Activated CD8-positive, alpha-beta T cell treated with anti-CD3 and anti-CD28 coated beads for 36 hours (primary cell): ENCODE measurements at places on chromosomes 6 and 20. TPM values are rescaled to one million over a fixed set of nuclear protein-coding genes. Genes with fewer than 3 reads are reported as not detected.

Gene DBNDD2
- 15.5 TPM for total RNA-seq

DNA sequence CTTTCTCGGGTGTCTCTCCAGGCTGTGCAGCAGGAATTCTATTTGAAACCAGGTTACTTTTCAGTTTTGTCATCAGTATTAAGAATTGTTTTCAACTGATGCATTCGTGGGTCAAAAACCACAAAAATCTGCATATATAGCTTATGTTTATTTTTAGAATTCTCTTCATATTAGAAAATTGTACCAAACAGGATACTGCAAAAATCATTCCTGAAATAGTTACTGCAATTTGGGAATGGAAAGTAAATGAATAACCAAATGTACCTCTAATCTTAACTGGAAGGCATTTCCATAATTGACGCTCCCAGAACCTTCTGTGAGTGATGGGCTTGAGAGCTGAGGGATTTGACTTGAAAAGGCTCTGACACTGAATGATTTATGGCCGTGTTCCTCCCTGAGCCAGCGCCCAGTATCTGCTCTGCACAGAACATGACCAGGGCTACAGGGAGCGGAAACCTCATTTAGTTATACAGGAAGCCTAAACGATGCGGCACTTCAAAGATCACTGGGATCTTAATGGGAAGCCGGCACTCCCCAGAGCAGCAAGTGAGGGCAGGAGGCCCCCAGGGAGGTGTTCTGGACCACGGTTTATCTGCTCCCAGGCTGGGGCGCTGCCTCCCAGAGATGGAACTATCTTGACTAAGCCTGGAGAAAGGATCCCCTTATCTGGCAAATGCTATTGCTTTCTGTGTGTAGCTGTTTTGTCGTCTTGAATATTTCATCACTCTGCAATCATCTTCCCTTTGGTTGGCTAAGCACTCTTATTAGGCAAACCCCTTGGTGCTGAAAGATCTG, 446.0 kb downstream of the QKI start:
- DNase-seq, result no peak

GRCh38 chr6:16736856-16737775, 24.1 kb downstream of the ATXN1 start:
- DNase-seq, result no peak

DNA sequence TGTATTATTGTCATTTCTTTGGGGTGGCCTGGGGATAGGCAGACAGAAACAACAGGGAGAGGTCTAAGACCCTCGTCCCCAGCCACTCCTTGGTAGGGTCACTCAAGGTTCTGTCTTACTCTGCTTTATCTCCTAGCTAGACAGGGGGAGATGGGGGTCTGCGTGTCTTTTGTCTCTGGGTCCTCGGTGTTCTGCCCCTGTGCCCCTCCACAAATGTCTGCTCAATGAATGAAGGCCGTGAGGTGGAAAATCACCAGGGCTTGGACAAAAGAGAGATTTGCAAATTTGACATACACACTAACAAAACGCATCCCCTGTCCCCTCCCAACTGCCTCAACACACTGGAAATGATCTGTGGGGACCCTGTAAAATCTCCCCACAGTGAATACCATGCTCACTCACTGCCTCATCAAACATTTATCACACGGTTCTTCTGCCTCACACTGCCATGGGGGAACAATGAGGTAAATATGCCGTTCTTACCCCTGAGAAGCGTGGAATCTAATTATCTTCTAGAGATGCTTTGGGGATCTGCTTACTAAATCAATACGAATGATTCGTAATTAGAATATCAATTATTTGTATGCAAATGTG, 13.2 kb upstream of the VAPB start:
- no peak for DNase-seq

Gene IER3
- total RNA-seq, result 375 TPM

DNA sequence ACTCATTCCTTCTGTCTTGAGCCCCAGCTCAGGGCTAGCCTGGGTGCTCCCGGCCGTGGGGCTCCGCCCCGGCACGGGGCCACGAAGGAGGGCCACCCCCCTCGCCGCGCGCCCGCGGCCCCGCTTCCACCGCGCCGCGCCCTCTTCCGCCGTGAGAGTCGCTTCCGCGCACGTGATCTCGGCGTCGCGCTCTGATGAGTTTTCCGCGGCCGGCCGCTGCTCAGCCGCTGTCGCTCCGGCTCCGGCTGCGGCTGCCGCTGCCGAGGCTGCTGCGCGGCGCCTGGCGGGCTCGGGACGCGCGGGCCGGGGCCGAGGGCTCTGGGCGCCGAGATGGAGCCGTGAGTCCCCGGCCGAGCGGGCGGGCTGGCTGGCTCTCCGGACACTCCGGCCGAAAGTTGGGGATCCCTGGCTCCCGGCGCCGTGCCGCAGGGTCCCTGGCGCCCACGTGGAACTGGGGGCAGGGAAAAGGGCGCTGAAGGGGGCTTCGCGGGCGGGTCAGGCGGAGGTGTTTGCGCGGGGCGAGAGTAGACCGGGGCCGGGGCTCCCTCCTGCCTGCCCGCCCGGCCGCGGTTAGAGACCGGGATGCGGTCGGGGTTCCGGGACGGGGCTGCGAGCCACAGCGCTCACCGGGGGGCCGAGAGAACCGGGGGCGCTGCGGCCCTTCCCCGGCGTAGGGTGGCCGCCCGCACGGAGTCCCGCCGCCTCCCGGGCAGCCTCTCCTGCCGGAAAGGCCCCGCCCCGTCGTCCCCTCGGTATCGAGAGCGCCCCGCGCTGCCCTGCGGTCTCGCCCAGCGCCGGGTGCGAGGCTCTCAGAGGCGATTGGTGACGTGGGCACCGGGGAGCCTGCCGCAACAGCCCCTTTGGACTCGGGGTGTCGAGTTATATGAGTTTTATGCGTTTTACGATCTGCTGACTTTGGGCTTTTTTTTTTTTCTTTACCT, at the start of gene TMEM181:
TMEM181 (plus strand) TSS at position 197 of the 941 bp plus-strand sequence; CDS start at position 331, 134 bp downstream.
- peak; percentile 88 for DNase-seq

Gene DEFB132
- not detected for total RNA-seq

Gene SLC16A10
- 11.5 TPM for total RNA-seq

DNA sequence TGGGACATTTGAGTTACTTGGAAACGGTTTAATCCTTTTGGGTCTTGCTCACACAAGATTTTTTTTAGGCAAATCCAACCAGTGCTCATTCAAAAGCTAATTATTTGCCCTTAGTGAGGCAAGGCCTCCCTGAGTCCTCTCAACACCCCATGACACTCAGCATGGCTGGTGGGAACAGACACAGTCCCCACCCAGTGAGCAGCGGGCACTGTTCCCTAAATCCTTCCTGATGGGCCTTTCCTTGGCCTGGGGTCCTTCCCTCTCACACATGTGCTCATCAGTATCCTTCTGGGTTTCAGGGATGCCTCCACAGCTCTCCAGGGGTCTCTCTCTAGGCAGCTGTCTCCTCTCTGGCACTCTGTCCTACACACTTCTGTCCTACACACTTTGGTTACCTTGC, 28.0 kb downstream of the PLAGL2 start:
- DNase-seq, result no peak

Gene PPIL6
- 0.38 TPM for total RNA-seq

Gene ATP5F1E
- 67.4 TPM for total RNA-seq

DNA sequence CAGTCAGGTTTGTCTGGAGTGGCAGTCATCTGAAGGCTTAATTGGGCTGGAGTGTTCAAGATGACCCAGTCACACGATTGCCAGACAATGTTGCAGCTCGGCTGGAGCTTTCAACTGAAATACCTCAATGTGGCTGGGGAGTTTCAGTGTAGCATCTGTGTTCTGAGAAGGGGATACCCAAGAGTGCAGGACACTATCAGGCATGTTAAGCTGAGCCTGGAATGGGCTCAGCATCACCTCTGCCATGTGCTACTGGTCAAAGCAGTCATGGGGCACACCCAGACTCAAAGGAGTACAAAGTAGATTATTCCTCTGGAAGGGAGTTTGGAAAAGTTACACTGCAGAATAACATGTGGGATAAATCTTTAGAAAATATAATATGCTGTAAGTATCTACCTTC, 363.9 kb downstream of the KIF16B start:
- no peak for DNase-seq

Gene SYCP2L
- total RNA-seq, result 0.32 TPM

- no peak for DNase-seq
These were observed 96.8 kb upstream of the NHSL1 start for GRCh38 chr6:138596126-138596525.

DNA sequence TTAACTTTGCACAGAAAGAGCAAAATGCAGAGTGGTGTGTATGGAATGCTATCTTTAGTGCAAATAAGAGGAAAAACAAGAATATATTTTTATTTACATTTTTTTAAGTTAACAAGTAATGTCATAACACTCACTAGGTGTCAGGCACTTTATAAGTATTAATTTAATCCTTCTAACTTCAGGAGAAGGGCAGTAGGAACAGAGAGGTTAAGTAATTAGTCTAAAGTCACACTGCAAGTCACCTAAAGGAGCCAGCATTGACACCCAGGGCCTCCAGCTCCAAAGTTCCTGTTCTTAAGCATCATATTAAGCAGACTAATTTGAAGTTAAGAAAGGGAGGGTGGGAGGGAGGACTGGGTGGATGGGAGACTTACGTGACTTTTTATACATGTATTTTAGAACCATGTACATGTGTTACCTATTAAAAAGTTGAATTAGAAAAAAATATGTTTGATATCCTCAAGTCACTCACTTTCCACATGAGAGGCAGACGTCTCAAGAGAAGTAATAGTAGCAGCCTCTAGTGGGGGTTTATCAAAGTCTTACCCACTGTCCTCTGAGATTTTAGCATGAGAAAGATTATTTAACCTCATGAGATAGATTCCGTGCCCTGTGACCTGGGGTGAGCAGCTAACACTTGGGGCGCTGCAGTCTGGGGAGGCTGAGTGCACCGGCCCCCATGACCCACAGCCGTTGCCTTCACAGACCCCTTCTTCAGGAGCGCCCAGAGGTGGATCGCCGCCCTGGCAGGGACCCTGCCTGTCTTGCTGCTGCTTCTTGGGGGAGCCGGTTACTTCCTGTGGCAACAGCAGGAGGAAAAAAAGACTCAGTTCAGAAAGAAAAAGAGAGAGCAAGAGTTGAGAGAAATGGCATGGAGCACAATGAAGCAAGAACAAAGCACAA, 7.0 kb downstream of the BTN3A1 start:
- DNase-seq, result no peak

Gene C20orf202
- total RNA-seq, result not detected

Gene ACSS1
- 17.5 TPM for total RNA-seq

GRCh38 chr20:12790859-12791258, 217.9 kb upstream of the SPTLC3 start:
- DNase-seq, result no peak

DNA sequence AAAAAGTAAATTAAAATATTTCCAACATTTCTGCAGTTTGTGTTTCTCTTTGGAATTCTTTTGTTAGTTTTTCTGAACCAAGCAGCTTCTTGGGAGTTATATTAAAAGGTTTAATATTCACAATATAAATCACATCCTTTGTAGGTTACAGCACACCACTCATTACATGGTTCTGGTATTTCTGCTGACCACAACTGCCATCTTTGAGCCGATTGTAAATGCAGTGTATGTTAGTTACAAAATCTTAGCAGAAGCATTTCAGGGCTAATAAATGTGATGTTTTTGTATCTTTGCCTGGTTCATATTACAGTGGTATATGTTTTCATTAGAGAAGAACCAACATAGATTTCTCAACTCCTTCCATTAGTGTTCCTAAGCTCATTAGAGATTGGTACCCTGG, 19.1 kb upstream of the TSHZ2 start:
- no peak for DNase-seq

DNA sequence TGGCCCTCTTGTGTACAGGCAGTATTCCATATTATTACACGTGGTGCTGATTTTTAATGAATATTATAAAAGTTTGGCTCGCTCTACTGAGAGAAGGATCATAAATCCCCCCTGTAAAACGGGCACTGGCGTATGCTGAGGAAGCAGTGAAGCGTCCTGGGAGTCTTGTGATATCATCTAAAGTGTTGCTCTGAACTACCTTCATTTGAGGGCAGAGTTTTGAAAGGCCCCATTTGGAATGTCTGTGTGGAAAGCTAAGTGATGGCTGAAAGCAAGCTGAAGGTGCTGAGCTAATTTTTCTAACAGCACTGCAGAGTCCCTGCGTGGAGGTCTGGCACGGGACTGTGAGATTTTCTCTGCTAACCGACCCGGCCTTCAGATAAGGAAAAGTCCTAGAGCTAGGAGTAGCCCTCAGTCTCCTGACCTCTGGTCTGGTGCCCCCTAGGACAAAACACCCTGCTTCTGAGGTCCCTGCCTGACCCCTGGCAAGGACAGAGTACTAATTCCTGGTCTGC, 1.3 kb upstream of the BACH2 start:
- DNase-seq, result no peak

DNA sequence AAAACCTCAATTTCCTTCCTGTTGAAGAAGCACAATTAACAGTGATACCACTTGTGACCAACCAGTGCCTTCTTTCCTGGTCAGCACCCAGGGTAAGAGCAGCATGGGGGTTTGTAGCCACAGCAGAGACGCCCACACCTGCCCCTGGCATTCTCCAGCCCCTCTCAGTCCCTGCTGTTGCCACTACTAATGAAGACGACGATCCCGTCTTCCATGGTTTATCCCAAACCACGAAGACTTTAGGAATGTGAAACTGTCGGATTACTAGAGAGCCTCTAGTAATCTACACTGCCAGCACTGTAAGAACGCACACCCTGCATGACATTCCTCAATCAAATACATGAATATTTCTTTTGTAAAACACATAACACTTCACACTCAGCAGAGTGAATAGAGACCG, 60.0 kb downstream of the GINS1 start:
- DNase-seq, result no peak

Gene LY6G5B
- total RNA-seq, result 14.7 TPM

- DNase-seq, result no peak
These were observed 67.5 kb downstream of the RTN4IP1 start for GRCh38 chr6:106561686-106562405.

DNA sequence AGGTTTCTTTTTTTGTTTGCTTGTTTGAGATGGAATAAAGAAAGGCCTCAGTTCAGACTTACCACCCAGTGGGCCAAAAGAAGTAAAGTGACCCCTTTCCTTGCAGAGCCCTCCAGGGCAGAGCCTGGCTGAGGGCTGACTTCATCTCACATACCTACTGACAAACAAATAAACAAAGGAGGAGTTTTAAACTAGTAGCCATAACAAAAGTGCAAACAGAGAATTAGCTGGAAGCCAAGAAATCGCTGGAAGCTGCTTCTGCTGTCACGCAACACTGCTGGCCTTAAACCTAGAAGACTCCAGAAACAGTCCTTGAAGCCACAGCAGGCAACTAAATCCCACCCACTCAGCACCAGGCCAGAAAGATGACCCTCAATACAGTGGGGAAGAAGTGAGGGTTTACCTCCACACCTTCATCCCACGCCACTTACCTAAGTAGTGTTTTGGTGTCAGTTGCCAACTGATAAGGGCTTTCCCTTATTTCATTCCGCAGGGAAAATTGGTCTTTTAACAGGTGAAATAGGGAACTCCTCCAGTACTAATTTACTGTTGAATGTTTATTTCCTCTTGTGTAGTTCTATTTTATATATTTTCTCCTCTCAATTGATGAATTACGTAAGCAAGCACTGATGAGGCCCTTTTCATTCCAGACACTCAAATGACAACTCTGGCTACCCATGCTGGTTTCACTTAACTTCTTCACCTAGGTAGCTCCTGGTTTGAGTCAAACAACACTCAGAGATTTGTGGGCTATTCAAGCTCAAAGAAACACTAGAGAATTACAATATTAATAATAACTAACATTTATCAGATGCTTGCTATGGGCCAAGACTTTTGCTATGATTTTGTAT, 46.2 kb downstream of the EDN1 start:
- no peak for DNase-seq
